T-helper 17 cell (primary cell): ENCODE measurements at places on chromosomes 3 and 15. TPM values are rescaled to one million over a fixed set of nuclear protein-coding genes. Genes with fewer than 3 reads are reported as not detected.

- no peak for DNase-seq
Observed at GRCh38 chr3:190525634-190526033, 11.7 kb downstream of the IL1RAP start.

GRCh38 chr3:82132210-82133069 is 371.0 kb upstream of the GBE1 start:
- DNase-seq: no peak

GRCh38 chr3:174132421-174133042 is 726.6 kb upstream of the NAALADL2 start:
- DNase-seq: no peak

DNA sequence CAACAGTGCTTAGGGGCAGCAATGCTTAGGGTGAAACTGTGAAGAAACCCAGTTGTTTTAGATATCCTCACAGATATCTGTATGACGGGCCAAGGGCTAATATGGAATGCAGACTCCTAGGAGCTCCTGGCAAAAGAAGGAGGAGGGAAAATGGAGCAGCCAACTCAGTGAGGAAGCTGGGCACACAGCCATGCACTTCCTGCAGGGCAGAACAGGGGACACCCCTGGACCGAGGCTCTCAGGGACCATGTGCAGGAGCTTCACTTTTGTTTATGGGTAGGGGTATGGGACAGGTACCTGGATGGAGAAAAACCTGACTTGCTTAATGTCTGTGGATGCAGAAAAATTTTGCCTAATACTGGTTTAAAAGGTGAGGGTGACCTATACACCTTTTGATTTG is 20.2 kb downstream of the NIPA1 start:
- no peak for DNase-seq

The DNAH1 gene
- 50.3 TPM for total RNA-seq

DNA sequence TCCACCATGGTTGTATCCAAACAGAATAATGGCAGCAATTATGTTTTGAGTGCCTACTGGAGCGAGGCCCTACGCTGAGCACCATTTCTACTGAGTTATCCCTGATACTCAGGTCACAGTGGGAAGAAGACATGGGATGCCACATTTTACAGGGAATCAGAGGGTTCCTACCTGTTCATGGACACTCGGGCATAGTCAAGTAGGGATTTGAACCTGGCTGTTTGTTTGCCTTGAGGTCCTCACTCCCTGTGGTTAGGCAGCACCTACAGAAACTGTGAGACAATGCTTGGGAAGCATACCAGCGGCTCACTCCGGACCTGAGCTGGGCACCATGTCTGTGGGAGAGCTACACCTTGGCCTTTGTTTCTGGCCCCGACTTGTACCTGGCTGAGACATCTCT is 390.4 kb downstream of the LRTM1 start:
- no peak for DNase-seq

DNA sequence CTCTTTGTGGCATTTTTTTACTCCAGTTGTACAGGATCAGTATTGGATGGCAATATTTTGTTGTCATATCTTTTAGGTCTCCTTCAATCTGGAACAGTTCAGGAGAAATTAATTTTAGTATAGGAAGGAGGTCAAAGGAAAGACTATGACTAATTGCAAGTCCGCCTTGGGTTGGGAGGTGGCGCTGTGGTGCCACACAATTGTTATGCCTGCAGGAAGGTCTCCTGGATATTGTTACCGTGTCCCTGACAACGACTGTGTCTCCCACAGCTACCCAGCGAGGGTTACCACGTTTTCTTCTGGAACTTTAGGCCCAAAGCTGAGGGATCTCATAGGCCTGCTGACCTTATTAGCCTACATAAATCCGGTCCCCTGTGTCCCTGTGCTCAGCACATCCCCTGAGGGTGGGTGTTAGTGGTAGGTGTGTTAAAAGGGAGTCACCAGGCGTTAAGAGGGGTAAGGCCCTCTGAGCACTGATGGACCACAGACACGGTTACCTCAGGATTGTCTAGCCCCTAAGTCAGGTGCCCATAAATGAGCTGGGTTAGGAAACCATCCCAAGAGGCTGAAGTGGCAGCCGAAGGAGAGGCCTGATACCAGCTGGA is 31.5 kb downstream of the KCNAB1 start:
- DNase-seq: no peak

The STAB1 gene
- 1.7 TPM for total RNA-seq

The CADM2 gene
- total RNA-seq: 0.42 TPM

DNA sequence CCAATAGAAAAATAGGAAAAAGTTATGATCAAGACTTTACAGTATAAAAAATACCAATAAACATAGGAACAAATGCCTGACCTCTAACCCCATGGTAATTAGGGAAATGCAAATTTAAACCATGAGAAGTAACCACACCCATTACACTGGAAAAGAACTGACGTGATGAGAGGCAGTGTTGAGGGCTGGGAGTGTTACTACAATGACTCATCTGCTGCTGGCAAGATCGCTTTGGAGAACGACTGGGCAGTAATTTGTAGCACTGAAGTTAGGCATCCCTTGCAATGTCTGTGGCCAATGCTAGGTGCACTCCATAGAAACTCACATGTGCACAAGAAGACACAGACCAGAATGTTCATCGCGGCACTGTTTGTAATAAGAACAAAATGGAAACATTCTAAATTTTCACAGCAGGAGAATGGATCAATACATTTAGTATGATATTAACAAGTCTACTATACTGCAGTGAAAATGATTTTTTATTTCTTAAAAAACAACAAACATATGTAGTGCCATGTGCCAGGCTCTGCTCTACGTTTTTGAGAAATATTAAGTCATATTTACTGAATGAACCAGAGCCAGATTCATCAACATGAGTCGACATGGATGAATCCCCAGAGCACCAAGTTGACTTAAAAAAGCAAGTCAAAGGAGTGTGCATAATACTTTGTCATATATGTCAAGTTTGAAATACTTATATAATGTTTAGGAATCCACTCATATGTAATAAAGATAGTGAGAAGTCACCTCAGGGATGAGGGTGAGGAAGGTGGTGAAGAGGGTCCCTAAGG is 37.6 kb upstream of the EPHB3 start:
- DNase-seq: no peak

The CBLB gene
- total RNA-seq: 91.1 TPM

The ILDR1 gene
- total RNA-seq: 0.32 TPM

The GPR160 gene
- 4.5 TPM for total RNA-seq

GRCh38 chr3:155034786-155035185 is 45.3 kb upstream of the MME start:
- DNase-seq: no peak

The UPK1B gene
- not detected for total RNA-seq

GRCh38 chr3:33219175-33219487 is 521 bp upstream of the SUSD5 start:
- DNase-seq: no peak

GRCh38 chr15:66123799-66124198 is 129.8 kb downstream of the MEGF11 start:
- no peak for DNase-seq

DNA sequence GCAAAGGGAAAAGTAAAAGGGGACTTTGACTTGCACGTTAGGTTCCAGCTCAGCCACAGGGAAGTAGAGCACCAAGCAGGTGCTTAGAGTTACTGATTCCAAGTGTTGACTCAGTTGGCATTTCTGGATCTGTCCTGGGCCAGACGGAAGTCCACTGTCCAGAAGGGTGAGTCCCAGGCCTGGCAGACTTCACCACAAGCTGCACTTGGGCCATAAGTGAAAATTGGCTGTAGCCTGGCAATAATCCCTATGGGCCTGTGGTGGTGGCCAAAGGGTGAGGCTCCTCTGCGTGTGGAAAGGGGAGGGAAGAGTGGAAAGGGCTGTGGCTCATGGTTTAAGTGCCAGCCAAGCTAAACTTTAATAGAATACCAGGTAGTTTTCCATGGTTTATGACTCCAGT is 121.5 kb downstream of the DTWD1 start:
- DNase-seq: no peak

DNA sequence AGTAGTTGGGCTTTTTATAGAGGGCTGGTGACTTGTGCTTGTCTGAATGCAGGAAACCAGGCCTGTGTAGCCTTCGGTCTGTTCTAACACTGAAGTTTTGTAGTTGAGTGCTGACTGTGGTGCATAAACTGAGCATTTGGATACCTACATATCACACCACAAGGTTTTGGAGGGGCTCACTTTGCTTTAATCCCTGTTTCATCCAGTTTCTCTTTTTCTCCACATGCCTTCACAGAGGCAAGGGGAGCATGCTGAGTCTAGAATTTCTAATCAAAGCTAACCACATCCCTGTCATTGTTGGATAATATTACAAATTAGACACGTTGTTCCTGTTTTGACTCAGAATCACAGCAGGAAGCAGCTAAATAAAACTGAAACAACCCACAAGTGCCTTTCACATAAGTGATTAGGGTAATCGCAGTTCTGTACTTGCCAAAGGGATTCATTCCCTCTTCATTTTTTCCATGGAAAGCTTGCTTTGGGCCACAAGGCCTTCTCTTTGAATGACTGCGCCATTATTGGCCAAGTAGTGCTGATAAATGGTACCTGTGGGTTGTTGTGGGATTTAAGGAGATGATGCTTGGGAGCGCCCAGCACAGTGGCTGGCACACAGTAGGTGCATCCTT is 48.9 kb downstream of the TGFBR2 start:
- DNase-seq: no peak

The TOPAZ1 gene
- total RNA-seq: not detected

GRCh38 chr15:60557191-60557618 is 78.3 kb upstream of the ICE2 start:
- DNase-seq: no peak

DNA sequence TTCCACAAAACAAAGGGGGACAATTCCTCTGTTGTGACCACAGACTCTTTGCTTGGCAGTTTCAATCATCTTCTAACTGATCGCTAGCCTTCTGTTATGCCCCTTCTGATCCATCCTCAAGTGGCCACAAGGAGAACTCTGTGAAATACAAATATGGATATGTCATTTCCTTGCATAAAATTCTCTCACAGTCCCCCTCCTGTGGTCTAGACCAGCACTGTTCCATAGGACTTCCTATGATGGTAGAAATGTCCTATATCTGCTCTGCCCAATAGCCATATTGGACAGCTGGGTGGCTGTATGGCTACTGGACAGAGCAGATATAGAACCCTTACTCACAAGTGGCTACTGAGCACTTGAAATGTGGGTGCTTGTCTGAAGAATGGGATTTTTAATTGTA is 25.9 kb upstream of the SNRK start:
- no peak for DNase-seq

DNA sequence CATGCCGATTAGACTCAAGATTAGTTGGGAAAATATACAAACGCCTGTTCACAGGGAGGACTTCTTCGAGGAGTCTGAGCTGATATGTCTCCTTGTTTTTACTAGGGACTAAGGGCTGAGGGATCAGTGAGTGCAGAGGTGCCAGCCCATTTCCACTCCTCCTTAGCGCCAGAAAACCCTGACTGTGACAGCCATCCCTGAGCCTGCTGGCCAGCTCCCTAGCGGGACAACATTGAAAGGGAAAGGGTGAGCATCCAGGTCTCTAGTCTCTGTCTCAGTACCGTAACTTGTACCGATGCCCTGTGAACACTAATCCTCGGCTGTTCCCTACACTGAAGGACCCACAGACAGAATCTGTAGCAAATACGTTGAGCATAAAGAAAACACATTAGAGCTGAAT is 243.4 kb downstream of the WNT5A start:
- DNase-seq: no peak

DNA sequence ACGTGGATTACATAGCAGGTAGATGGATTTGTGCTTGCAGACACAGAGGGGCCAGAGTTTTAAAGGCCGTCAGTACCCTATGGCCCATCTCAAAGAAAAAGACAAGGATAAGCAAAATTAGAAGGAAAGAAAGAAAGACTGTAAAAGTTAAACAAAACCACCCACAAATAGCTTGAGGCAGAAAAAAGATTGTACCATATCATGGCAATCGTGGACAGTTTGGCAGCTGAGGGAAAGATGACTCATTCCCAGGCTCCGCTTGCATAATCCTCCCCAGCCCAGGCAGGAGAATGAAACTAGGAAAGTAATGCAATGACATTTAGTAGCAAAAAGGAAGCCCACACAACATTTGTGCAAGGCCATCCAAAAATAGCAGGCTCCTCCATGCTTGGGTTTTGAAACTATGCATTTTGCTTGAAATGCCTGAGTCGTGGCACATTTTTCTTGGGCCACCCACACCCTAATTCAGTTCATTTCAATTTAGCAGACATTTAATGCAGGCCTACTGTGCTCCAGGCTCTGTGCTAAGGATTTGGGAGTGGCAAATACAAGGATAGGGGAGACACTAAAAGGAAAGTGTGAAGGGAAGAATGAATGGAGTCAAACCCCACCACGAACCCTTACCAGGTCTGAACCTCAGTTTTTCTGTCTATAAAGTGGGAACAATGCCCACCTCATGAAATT is 40.9 kb upstream of the SMAD3 start:
- DNase-seq: no peak

DNA sequence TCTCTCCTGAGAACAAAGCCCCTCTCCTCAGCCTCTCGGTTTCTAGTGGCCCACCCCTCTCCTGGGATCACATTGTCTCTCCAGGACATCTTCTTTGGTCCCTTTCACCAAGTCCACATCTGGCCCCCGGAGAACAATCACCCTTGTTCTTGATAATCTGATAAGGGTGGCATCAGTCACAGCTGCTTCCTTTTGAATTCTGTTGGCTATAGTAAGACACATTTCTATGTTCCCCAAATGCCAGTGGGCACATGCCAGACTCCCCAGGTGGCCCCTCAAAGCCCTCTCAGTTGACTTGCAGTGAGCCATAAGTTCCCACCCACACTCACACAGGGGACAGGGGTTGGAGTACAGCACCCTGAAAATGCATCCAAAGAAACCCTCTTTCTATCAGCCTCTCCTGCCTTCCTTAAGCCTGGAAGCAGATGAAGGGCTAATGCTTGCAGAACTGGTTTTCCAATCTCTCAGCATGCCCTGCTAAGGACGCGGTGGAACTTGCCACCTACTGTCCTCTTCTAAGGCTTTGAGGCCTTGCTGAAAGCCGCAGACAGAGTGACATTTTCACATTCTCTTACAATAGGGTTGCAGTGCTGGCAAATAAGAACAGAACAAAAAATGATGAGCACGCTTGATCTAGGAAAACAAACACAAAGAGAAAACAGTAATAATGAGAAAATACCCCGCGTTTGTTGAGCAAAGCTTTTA is 101.3 kb upstream of the SLCO3A1 start:
- no peak for DNase-seq

The GASK1A gene
- total RNA-seq: not detected

GRCh38 chr3:155158346-155159037 is 78.4 kb downstream of the MME start:
- DNase-seq: no peak

- no peak for DNase-seq
Observed at GRCh38 chr3:129583289-129583688, 23.2 kb downstream of the PLXND1 start.

GRCh38 chr3:48241796-48242455 is 1.0 kb downstream of the ZNF589 start:
- DNase-seq: no peak

GRCh38 chr3:9180764-9181117 is 68.7 kb downstream of the SRGAP3 start:
- DNase-seq: no peak
